ENCODE measurements at places on chromosomes 12 and 14. TPM values are rescaled to one million over a fixed set of nuclear protein-coding genes. Genes with fewer than 3 reads are reported as not detected.

The ASCL1 gene
- not detected for total RNA-seq

The ATG14 gene
- 4.9 TPM for total RNA-seq

GRCh38 chr12:13124656-13125505 lies 21.4 kb upstream of the GSG1 start:
- DNase-seq: no peak

GRCh38 chr14:88505621-88506020 lies 49.2 kb downstream of the PTPN21 start:
- no peak for DNase-seq

DNA sequence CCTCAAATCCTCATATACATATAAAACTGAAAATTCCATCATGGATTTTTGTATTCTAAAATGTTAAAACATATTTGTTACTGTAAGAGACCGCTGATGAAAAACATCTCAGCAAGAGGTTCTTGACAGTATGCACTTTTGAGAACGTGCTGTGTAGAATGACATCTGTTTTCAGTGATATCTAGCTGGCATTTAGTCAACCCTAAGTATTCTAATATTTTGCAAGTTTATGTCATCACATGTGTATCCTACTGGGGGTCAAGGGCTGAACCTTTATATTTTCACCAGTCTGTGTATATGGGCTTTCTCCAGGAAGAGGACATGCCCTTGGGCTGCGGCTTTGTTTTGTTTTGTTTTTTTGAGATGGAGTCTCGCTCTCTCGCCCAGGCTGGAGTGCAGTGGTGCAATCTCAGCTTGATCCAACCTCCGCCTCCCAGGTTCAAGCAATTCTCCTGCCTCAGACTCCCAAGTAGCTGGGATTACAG lies 22.0 kb upstream of the YARS2 start:
- no peak for DNase-seq

DNA sequence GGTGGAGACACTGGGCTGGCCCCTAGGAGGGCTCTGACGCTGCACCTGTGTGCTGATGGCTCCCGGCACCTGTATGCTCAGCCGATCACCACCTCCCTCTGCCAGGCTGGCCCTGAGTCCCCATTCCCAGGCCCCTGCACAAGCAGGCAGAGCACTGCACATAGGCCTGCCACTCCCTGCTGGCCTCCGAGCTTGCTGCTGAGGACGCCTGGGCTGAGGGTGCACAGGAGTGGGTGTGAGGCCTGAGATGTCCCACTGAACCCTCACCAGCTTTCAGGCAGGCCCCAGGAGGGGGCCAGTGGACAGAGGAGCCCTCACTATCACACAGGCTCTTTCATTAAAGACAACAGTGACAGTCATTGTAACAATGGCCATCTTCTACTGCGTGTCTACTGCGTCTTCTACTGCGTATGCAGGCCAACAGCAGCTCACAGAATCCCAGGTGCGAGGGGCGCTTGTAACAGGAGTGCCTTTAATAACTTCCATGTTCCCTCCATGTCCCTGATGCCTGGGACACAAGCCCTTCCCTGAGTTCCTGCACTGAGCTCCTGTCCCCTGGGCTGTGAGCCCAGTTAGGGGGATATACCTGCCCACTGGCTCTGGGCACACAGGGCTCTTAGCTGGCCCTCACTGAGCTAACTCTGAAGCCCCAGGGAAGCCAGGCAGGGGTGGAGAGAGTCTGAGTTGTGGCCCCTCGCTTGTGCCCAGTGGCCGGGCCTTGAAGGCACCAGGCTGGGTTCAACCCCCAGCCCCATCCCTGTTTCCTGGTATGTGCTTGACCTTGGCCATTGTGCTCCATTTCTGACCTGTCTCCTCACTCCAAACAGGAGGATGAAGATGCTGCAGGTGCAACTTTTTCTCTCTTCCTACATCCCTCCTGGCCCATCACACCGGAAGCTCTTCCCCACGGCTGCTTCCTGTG lies 71.3 kb downstream of the PRIMA1 start:
- no peak for DNase-seq

GRCh38 chr14:55438066-55438683 lies 2.2 kb downstream of the TBPL2 start:
- no peak for DNase-seq

- DNase-seq: no peak
These were observed 42.0 kb upstream of the A2ML1 start for GRCh38 chr12:8780389-8780788.

- no peak for DNase-seq
These were observed 418.1 kb downstream of the LRIG3 start for GRCh38 chr12:58502226-58502625.

The SPX gene
- total RNA-seq: 0.59 TPM

DNA sequence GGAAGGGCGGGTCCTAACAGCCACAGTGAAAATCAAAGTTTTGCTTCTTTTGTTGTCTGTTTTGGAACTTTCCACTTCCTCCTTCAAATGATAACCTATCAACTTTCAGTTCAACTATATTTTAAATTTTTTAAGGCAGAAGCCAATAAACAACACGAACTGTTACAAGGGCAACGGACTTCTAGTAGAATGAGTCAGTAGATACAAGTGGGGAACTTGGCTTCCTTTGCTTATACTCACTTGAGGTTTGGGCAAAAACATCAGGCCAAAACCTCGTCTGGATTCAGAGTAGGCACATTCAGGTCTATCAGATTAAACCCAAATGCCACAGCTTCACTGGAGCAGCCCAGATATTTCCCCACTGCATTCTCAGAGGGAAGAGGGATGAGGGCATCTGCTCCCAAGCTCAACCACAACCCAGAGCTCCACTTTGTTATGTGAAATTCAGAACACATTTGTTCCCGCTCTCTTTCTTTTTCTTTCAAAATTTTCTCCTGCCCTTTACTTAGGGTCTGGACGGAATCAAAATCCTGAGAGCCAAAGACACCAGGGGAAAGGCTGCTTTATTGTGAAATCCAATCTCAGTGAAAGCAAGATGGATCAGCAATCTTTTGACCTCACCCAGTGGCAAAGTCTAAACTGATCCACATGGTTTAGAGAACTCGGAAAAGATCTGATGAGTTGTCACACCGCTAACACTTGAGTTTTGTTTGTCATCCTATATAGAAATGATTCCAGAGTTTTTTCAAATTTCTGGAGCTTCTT lies 152.5 kb upstream of the BTG1 start:
- DNase-seq: peak; percentile 76

GRCh38 chr12:6374786-6375160 lies 590 bp downstream of the SCNN1A start:
- DNase-seq: no peak

The KLRC1 gene
- not detected for total RNA-seq

DNA sequence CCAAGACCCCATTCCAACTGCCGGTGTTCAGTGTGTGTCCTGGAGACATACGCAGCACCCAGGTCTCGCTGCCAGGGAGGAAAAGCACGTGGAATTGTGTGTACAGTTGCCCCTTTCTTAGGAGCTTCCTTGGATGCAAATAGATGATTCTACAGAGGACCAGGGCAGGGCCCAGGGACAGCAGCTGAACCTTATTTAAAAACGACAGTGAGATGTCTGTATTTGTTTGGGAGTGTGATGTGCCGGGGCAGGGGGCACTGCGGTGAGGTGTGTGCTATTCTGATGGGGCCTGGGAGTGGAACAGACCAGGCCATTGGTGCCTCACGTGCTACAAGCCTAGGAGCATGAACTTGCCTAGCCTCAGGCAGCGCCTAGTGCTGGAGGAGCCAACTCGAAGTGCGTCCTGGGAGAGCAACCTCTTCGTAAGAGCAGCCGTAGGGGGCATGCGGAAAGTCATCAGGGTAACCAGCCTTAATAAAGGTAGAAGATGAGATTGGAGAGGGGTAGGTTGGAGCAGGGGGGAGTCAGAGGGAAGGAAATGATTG lies 98.3 kb upstream of the ESRRB start:
- no peak for DNase-seq

The HRK gene
- total RNA-seq: not detected

The TTC9 gene
- 4.8 TPM for total RNA-seq

GRCh38 chr12:1800401-1801302 lies 19.7 kb upstream of the LRTM2 start:
- DNase-seq: peak; percentile 74

DNA sequence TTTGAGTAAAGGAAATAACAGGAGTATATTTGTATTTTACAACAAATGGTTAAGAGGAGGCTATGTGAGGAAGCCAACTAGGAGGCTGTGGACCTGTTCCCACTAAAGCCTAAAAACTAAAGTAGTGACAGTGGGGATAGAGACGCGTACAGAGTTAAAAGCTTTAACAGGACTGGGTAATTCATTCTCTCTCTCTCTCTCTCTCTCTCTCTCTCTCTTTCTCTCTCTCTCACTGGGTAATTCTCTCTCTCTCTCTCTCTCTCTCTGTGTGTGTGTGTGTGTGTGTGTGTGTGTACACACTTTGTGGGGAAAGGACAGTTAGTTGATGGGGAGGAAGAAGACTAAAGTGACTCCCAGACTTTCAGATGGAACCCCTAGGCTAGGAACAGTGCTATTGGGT lies 16.3 kb downstream of the ERC1 start:
- DNase-seq: no peak

GRCh38 chr12:49930515-49931288 lies 19.8 kb upstream of the AQP2 start:
- DNase-seq: no peak

GRCh38 chr12:14605401-14605989 lies 37.8 kb upstream of the PLBD1 start:
- DNase-seq: no peak

DNA sequence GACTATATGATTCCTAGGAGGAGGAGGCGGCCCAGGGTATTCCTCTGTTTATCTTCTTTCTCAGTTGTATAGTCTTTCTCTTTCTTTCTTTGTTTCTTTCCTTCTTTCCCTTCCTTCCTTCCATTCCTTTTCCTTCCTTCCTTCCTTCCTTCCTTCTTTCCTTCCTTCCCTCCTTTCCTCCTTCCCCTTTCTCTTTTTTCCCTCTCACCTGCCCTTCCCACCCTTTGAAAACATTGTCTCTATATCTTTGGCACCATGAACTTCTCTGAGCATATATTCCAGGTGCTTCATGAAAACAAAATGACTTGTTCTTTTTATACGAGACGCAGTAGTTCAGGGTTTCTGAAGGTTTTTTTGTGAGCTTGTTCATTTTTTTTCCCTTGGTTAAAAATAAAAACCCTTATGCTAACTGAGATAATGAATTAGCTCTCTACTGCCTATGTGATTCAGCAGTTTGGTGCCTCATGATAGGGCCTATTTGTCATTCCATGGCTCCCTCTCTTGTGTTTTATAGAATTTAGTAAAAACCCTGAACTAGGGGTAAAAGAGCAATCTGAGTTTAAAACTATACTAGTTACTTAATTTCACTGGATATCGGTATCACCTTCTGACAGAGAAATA lies 3.2 kb upstream of the TESPA1 start:
- DNase-seq: no peak

The PLA2G1B gene
- not detected for total RNA-seq

- no peak for DNase-seq
These were observed 74.9 kb downstream of the RBM19 start for GRCh38 chr12:113891167-113891692.

GRCh38 chr14:99192830-99193229 lies 79.2 kb downstream of the BCL11B start:
- DNase-seq: no peak

GRCh38 chr12:1642513-1642912 lies 13.5 kb downstream of the WNT5B start:
- no peak for DNase-seq

- DNase-seq: no peak
These were observed 66.9 kb downstream of the HMGA2 start for GRCh38 chr12:65891219-65891618.

The TSHR gene
- not detected for total RNA-seq

GRCh38 chr12:130716969-130717366 lies 869 bp upstream of the RIMBP2 start:
- DNase-seq: no peak

GRCh38 chr12:122533856-122534255 lies 6.8 kb downstream of the KNTC1 start:
- no peak for DNase-seq

DNA sequence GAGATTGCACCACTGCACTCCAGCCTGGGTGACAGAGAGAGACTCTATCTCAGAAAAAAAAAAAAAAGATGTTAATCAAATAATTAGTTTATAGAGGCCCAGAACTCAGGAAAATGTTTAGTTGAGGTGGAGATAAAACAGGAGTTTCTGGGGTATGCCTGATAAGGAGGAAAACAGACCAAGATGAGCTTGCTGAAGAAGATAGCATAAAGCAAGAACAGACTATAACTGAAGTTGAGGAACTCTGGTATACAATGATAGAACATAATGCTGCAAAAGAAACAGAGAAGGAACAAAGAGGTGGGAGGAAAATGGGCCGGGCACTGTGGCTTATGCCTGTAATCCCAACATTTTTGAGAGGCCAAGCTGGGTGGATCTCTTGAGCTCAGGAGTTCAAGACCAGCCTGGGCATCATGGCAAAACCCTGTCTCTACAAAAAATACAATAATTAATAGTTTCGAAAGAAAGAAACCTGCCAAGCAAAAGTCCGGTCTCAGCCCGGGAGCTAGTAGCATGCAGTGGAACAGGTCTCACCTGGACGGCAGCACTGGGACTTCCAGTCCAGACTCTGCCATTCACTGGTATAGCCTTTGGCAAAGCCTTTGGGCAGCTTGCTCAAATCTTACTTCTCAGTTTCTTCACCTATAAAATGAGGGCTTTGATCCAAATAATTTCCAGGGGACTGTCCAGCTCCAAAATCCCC lies 25.4 kb downstream of the SLC35E3 start:
- no peak for DNase-seq

GRCh38 chr14:68477461-68478085 lies 315.3 kb downstream of the ZFP36L1 start:
- no peak for DNase-seq

DNA sequence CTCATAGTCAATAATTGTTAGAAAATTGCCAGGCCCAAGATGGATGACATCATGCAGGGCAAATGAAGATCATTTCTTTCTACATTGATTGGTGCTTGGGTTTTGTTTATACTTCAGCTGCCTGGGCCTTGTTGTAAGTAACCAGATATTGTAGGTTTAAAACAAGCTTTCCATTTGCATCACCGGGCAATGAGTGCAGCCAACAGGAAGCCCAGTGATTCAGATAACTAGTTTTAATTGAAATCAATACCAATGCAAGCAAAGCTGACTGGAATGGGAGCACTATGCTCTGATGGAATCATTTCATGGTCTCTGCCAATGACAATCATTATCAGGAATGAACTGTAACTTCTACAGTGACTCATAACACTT lies 279.3 kb downstream of the DUSP6 start:
- DNase-seq: no peak
